Activated CD8-positive, alpha-beta memory T cell treated with anti-CD3 and anti-CD28 coated beads for 4 hours (primary cell): ENCODE measurements at places on chromosomes 4 and X.

GRCh38 chrX:39309721-39310152 lies 508.5 kb downstream of the MID1IP1 start:
- peak; percentile 32 for DNase-seq

GRCh38 chr4:101791182-101791558 lies 640 bp downstream of the BANK1 start:
- no peak for DNase-seq

GRCh38 chr4:9929111-9929510 lies 92.2 kb downstream of the SLC2A9 start:
- DNase-seq = no peak

DNA sequence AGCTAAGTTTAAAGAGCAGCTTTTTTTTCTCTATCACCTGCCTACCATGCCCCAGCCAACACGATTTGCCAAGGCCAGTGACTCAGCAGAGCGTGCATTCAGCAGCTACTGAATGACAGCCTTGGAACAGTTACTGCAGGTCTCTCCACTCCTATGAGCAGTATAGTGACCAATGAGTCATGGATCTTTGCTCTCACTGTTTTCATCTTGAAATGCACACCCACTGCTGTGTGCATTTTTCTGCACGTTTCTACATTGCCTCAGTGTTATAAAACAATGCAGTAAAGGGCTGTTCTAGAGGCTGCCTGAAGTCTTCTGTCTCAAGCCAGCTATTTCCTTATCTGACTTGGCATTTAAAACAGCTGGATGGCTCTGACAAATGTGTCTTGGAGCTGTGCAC lies 66.0 kb upstream of the C4orf54 start:
- DNase-seq = no peak

- no peak for DNase-seq
Measured at GRCh38 chr4:4308800-4309441, 18.9 kb downstream of the ZBTB49 start.

GRCh38 chrX:110041980-110042379 lies 39.1 kb downstream of the TMEM164 start:
- DNase-seq = no peak

DNA sequence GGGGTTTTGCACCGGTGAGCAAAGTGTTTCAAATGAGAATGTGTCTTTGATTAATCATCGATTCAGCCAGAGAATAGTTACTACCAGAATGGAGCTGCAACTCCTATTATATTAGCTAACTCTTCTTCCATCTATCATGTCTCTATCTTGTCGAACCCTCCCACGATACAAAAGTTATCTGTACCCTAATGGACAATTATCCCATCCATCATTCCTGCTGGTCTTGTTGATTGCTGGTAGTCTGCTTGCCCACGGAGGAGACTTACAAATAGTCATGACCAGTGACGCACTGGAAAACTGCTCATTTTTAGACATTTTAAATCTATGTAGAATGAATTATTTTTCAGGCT lies 67.5 kb downstream of the RTL9 start:
- DNase-seq = no peak

DNA sequence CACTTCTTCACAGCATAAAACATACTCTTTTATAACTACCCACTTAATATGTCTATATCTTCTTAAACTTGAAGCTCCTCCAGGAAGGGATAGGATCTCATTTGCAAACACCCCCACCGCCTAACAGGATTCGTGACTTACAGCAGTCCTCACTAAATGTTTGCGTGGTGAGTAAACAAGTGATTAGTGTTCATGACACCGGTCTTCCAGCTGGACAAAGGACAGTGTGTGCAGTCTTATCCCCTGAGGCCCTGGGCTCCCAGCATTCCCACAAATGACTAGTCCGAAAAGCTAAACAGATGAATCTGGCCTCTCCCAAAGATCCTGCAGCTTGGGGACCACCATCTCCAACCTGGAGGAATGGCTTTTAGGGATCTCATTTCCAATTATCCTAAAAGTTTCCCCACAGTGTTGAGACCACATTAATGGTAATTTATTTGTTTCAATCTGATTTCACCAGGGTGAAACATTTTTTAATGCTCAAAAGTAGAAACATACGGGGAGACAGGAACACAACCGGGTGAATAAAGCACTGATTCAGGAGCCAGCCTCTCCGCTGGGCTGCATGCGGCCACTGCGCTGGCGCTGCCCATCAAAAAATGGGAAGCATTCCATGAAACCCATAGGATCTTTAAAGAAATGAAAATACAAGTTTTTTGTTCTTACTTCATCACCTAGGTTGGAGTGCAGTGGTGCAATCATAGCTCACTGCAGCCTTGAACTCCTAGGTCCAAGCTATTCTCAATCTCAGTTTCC lies 69.2 kb downstream of the HADH start:
- no peak for DNase-seq

DNA sequence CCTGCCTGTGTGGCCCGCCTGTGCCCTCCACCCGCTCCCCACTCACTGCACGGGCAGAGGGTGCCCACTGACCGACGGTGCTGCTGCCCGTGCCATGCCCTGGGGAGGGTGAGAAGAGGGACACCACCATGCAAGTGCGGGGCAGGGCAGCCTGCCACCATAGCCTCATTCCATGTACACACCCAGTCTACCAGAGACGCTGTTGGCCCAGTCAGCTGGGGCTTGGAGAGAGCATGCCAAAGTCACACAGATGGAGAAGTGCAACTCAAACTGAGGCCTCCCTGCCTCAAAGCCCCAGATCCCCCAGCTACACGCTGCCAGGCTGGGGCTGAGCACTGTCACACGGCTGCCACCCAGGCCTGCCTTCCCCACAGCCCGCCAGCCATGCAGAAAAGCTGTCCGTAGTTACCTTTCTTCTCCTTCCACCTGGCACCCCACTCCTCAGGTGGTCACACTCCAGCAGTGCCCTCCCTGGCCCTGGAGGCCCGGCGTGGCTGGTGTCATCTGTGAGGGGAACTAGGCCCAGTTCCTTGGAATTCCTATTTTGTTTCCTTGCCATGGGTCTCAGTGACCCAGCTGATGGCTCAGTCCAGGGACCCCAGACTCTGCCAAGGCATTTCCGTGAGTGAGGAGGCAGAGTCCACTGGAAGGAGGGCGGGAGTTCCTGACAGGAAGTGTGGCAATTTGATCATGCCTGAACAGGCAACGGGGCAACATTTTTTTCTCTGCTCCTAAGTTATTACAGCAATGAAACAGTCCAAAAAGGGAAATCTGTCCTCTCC lies at the start of gene SLC2A9:
TSS of gene SLC2A9 (minus strand) at position 627 of the 782 bp plus-strand sequence. CDS start at position 559, 68 bp downstream.
- DNase-seq = no peak

DNA sequence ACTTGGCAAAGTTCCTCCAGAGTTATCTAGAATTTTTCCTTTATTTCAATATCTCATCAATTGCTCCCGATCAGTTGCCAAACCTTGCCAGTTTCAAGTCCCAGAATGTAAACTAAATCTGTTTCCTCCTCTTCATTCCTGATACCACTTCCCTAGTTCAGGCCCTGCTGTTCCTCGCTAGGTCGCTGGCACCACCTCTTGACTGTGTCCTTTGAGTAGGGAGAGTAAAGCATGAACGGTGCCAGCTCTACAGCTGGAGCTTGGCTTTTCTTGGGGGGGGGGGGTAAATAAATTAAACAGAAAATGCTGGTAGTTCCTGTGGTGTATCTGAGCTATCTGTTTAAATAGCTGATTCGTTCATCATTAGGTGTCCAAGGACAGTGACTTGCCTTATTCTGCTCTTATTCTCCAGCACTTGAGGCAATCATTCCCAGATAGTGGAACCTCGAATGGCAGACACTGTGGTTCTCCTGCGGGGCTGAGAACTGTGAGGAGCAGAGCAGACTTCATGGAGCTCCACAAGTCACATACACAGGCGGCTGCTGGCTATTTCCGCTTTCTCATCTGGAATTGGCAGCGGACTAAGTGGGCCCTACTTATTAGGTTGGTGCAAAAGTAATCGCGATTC lies 168.3 kb upstream of the FAT1 start:
- DNase-seq = no peak

- no peak for DNase-seq
Measured at GRCh38 chrX:104695593-104695992, 129.6 kb downstream of the IL1RAPL2 start.

DNA sequence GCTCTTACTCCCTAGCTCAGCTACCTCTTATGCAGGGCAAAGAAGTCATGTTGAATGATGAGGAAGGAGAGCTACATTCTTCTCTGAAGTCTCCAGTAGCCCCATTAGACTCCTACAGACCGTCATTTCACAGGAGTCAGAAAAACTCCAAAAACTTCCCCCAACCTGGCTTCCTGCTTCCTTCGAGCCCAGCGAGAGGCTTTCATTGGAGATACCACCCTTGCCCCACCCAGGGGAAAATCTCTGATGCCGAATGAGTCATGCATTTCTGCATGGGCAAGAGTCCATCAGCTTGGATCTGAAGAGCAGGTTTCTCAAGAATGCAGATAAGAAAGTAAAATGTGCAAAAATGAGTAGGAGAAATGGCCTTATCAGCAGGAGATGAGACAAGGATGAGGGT lies 53.0 kb downstream of the ARSF start:
- no peak for DNase-seq
